CD4-positive, CD25-positive, alpha-beta regulatory T cell (primary cell): ENCODE measurements at places on chromosomes 12 and 14. TPM values are rescaled to one million over a fixed set of nuclear protein-coding genes. Genes with fewer than 3 reads are reported as not detected.

DNA sequence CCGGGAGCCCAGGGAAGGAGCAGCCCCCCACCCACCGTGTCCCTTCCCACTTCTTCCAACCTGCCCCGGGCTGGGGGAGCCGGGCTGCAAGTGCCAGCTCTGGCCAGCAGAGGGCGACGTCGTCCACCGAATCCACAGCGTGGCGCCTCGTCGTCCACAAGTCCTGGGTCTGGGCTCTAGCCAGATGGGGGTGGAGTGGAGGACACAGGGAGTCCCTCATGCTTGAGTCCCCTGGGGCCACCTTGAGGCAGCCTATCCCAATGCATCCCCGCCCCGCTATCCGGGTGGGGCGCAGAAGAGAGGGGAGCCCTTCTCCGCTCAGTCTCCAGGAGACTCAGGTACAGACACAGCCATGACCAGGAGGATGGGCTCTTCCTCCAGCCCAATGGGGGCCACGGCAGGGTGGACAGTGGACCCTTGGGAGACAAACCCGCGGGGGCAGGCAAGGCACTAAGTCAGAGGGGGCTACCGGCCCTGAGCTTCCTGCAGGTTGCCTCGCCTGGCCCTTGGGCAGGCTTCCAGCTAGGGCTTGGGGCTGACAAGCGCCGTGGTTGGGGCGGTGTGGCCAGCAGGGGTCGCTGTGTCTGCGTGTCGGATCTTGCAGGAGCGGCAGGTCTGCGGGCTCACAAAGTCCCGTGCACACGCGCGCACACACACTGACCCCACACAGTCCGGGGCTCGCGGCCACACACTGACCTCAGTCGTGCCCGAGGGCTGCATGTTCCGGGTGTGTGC is 5.5 kb downstream of the AQP5 start:
- peak; percentile 92 for DNase-seq

DNA sequence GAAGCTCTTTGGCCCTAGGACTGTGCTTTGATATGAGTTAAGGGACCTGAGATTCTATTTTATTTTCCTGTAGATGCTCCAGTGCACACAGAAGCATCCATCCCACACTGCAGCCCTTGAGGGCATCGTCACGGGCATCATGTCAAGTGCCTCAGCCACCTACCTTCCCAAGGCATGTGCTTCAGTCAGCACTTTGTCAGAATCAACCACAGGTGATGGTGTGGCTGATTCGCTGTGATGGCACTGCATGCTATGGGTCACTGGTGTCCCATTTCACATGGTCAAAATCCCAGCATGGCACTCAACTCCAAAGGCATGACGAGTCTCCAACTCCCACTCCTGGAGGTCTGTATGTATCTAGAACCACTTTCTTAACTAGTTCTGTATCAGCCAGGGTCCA is 100.8 kb downstream of the AACS start:
- DNase-seq = no peak

GRCh38 chr14:89477391-89477790 is 60.4 kb upstream of the FOXN3 start:
- no peak for DNase-seq

- DNase-seq = no peak
Observed at GRCh38 chr14:31930493-31931240, 146.4 kb upstream of the ARHGAP5 start.

GRCh38 chr14:104917993-104918392 is 6.7 kb upstream of the PLD4 start:
- no peak for DNase-seq

GRCh38 chr12:62044450-62045135 is 215.6 kb upstream of the USP15 start:
- no peak for DNase-seq

DNA sequence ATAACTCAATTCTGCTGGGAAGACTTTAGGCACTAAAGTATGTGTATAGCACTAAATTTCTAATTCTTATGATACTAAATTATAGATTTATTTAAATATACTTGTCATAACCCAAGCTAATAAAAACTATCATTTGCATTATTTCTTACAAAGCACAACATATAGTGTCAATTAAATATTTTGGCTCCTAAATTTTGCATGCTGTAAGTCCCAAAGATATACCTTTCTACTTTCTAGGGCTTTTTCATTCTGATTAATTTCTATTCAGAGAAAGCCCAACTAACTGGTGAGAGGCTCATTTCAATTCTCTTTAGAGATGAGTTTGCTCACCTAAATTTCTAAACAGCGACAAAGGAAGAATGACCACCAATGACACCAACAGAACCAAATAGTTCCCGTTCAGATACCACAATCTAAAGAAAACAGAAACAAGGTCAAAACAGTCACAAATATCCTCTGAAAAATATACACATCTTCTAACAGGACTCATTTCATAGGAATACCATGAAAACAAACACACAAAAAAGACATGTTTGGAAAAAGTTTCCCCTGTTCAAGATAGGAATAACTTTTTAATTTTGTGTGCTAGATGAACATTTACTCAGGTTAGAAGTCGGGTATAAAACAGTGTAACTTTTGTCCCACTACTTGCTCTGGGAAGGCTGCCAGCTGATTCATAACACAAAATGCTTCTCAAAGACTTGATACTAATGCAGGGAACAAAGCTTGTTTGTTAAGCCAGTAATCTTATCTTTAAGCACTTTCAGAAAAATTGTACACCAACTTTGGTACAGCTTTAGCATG is 7.6 kb downstream of the SLC38A2 start:
- DNase-seq = no peak

GRCh38 chr14:104216457-104216856 is 78.1 kb downstream of the KIF26A start:
- no peak for DNase-seq

- DNase-seq = no peak
Observed at GRCh38 chr12:65259501-65259900, 19.0 kb upstream of the MSRB3 start.

OTUB2 gene
- polyA plus RNA-seq = 0.33 TPM

SPSB2 gene
- polyA plus RNA-seq = 19.2 TPM

TAS2R20 gene
- 0.12 TPM for polyA plus RNA-seq

SELPLG gene
- 820 TPM for polyA plus RNA-seq

TMEM63C gene
- not detected for polyA plus RNA-seq

STAC3 gene
- polyA plus RNA-seq = 0.10 TPM

MYO1A gene
- polyA plus RNA-seq = not detected

MYH6 gene
- not detected for polyA plus RNA-seq
